ENCODE measurements at places on chromosomes 4 and X.

DNA sequence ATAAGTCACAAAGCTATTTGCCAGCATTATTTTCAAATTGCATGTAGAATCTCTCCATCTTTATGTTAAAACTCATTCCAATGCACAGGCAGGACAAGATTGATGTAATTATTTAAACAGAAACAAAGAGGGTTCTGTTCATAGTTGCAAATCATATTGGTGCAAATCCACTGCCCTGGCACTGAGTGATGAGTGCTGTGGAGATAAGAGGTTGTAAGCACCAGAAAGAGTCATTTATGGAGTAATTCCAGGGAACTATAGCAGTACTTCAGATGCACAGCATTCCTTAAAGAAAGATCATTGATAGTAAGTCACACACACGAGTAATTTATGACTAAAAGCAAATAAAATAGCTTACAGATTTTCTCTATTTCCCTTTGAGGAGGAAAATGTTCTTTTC lies 337.7 kb upstream of the CTSO start:
- DNase-seq, result no peak

DNA sequence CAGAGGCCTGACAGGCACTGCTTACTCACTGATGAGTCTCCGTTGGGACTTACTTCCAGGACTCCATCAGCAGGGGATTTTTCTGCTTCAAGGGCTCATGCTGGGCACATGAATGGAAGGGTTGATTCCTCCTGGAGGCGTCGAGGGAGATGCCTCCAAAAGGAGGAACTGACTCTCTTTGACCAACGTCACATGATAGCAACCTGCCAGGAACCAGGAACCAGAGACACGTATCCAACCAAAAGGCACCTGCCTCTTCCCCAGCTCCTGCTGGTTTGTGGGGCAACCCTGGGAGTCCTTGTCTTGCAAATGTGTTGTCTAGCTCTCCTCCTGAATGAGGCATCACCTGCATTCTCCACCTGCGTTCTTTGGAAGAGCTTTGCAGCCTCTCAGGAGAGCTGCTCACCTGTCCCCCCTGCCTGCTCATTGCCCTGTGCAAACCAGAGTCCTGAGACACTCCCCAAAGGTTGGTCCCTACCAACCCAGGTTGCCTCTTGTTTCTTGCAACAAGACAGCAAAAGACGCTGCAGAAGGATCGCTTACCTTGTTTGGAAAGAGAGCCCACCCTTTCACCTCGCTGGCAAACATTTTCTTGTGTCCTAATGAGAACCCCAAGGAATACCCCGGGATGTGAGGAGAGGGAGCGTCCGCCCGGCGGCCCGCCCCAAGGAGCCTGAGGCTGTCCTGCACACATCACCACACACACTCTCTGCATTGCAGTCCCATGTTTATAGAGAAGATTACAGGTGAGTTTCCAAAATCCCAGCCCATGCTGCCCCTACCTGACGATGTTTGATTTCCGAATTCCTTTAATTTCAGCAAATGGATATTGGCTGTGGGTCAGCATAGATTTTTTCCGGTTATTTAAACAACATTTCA lies 30.5 kb upstream of the SHOX start:
- no peak for DNase-seq

DNA sequence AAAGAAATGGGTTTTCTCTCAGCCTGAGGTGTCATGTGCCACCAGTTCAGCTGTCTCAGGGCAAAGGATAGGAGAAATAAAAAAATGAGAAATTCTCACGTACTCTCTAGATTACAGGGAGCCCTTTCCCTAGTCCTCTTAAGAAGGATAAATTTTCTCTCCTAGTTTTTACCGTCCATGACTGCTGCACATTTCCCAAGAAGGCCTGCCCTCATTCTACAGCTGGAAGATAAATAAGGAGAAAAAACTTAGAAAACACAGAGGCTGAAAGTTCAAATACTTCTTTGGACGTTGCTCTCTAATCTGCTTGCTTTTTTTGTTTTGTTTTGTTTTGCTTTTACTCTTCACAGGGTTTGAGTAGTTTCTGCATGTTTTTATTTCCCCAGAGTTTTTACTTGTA lies 211.9 kb downstream of the DCAF12L2 start:
- no peak for DNase-seq

GRCh38 chrX:12949205-12949926 lies 25.5 kb upstream of the TMSB4X start:
- no peak for DNase-seq

GRCh38 chr4:76998251-76998901 lies 48.8 kb downstream of the SEPTIN11 start:
- no peak for DNase-seq

DNA sequence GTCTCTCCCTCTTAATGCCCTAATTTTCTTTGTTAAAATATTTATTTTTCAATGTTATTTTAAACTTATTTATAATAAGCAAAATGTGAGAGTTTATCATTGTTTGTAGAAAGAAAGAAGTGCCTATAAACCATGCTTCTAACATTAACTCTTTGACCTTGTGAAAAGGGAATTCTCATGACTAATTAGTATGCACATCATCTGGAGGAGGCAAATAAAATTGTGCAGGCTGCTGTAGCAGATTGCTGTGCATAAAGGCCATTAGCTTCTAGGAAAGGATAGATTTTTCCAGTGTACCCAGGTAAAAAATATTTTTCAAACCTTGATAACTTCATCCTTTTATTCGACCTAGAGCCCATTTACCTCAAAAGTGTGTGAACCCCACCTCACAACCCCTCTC lies 84.6 kb upstream of the GUCY1A1 start:
- DNase-seq, result no peak

DNA sequence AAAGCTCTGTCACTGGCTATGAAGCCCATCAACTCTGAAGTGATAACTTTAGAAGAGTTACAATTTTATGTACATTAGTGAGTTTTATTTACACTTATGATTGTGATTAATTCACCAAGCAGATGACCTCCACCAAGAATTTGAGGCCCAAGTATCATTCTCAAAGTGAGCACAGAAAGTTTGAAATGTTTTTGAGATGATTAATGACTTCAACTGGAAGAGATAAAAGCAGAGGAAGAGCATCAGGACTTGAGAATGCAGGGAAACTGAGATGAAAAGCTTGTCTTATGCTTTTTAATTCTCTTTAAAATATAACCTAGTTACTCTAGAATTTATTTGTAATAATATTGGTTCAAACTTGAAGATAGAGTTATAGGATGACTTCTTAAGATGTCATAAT lies 112.8 kb upstream of the H2AZ1 start:
- DNase-seq, result no peak

- DNase-seq, result no peak
These were observed 162.2 kb downstream of the NPFFR2 start for GRCh38 chr4:72194046-72194445.

DNA sequence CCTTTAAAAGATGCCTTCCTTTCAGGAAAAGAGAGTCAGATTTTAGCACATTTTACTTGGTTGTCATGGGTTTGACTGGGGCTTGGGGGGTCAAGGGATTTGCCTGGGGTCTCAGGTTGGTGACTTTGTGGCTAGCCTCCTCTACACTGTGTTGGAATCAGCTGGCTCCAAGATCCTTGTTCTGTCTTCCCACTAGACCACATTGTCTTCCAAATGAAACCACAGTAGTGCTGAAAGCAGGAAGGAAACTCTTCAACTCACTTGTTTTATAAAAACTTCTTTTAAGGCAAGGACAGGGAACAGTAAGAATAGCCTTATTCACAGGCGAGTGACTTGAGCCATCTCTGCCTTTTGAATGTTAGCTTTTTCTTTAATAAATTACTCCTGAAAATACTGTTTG lies 37.0 kb upstream of the OTUD4 start:
- no peak for DNase-seq

- DNase-seq, result no peak
These were observed 617.7 kb upstream of the GRIA3 start for GRCh38 chrX:122566401-122566800.

- no peak for DNase-seq
These were observed 60.5 kb downstream of the SEC24D start for GRCh38 chr4:118775405-118775804.

DNA sequence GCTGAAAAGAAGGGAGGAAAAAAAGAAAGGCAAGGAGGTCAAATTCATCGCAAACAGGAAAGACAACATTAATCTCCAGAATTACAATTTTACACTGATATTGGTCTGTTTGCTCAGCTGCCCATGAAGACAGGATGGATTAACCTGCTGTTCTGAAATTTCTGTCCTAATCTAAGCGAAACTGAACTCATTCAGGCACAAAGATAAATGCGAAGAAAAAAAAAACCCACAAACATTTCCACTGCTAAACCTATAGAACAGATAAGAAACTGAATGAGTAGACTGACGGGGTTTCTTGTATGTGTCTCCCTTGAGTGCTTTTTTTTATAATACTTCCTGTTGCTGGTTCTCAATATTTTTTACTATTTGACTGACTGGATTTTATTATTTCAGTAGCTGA lies 251.8 kb upstream of the FTHL17 start:
- peak; percentile 41 for DNase-seq

- DNase-seq, result no peak
These were observed 10.6 kb downstream of the SULT1B1 start for GRCh38 chr4:69749771-69750170.

- no peak for DNase-seq
These were observed 161.0 kb upstream of the FGF13 start for GRCh38 chrX:138872537-138872936.

DNA sequence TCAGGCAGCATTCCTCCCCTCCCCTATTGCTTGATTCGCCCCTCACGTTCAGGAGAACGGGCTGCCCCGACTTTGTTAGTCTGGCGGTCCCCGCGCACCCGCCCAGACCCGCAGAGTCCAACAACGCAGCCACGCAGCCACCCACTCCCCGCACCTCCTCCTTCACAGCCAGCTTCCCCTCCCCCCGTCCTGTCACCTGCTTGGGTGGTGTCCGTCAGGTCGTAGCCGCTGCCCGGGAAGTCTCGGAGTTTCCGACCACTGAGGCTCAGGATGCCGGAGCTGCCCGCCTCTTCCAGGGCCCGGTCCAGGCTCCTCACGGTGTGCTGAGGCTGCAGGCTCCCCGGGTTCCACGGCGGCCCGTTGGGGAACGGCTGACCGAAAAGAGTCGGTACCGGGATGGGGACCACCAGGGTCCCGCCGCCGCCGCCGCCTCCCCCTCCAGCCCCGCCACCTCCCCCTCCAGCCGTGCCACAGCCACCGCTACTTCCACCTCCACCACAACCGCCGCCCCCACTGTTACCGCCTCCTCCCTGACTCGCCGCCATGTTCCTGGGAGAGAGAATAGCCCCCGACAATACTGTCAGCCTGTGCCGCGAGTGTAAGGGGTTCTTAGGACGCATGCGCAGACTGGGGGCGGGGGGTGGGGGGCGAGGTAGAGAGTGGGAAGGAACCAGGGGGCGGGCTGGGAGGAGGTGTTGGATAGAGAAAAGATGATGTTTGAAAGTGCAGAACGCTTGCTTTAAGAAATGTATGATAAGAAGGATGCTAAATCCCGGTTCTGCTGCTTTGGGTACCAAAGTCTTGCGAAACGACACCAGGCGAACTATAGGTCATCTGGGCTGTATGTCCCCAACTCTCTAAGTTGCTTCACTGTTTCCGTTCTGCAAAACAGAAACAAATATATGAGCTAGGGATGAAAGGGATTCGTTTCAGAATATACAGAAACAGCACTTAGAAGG lies at the start of gene LRCH2:
LRCH2 (minus strand) TSS at position 600 of the 959 bp plus-strand sequence; CDS start at position 545, 55 bp downstream.
- no peak for DNase-seq

DNA sequence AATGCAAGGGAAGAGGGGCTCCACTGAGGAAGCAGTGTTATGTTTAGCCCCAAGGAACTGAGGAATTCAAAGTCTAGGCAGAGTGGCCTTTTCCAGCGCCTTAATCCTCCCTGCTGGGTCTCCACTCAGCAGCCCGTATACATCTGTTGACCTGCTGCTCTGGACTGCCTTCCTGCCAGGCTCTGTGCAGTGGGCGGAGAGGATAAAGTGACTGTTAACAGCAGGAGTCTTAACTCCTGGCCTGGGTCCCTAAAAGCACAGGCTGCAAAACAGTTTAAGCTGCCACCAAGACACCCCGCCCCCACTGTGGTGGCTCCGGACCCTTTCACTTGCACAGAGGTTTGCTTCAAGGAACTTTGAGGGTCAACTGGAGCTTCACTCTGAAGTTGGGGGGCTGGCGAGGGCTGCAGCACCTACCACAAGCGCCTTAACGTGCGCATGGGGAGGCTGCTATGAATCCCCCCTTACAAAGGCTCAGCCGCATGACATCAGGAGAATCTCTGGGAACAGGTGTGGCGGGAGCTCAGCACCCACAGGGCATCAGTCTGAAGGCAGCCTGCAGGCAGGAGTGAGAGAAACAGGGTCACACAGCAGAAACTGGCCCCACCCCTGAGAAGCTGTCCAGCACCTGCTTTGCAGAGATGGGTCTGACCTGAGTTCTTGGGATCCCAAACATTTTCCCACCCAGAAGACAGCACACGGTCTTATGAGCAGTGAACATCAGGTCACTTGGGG lies 358.2 kb upstream of the GATB start:
- no peak for DNase-seq

GRCh38 chr4:59200992-59201391 lies 1999.1 kb upstream of the ADGRL3 start:
- DNase-seq, result no peak

GRCh38 chr4:5004496-5004895 lies 14.8 kb downstream of the CYTL1 start:
- DNase-seq, result no peak

- no peak for DNase-seq
These were observed 26.7 kb downstream of the ANKRD50 start for GRCh38 chr4:124685851-124686250.

DNA sequence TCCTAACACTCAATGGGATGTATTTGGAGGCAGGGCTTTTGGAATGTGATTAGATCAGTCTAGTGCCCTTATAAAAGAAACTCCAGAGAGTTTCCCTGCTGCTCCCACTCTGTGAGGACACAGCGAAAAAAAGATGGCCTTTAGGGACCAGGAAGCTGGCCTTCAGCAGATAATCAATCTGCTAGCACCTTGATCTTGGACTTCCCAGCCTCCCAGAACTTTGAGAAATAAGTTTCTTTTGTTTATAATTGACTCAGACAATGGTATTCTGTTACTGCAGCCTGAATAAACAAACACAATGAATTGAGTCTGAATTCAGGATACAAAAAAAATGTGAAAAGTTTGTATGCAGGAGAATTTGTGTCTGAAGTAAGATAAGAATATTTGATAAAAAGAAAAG lies 842.1 kb downstream of the FSTL5 start:
- no peak for DNase-seq

- DNase-seq, result no peak
These were observed 8.4 kb upstream of the APLN start for GRCh38 chrX:129663171-129663570.

DNA sequence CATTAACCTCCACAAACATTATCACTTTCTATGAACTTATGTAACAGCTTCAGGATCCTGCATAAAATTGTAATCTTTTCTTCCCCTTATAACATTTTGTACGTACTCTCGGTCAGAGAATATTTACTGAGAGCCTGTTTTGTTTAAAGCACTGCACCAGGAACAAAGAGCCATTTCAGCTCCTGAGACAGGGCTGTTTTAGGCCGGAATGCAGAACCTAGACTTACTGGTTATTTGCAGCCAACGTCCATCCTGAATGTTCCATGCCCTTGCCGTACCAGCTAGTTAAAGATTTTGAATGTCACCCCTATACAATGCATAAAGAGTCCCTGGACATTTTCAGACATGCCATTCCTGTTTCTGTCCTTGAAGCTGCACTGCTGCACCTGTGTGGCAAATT lies 248.8 kb downstream of the PCDH7 start:
- DNase-seq, result no peak
